CD4-positive, alpha-beta T cell treated with Interleukin-1 beta for 1 hour (primary cell): ENCODE measurements at places on chromosomes 4 and X.

- DNase-seq, result peak; percentile 7
These were observed 230.4 kb downstream of the EDA2R start for GRCh38 chrX:66408507-66408906.

- no peak for DNase-seq
These were observed 545.0 kb downstream of the GBA3 start for GRCh38 chr4:23237771-23238170.

DNA sequence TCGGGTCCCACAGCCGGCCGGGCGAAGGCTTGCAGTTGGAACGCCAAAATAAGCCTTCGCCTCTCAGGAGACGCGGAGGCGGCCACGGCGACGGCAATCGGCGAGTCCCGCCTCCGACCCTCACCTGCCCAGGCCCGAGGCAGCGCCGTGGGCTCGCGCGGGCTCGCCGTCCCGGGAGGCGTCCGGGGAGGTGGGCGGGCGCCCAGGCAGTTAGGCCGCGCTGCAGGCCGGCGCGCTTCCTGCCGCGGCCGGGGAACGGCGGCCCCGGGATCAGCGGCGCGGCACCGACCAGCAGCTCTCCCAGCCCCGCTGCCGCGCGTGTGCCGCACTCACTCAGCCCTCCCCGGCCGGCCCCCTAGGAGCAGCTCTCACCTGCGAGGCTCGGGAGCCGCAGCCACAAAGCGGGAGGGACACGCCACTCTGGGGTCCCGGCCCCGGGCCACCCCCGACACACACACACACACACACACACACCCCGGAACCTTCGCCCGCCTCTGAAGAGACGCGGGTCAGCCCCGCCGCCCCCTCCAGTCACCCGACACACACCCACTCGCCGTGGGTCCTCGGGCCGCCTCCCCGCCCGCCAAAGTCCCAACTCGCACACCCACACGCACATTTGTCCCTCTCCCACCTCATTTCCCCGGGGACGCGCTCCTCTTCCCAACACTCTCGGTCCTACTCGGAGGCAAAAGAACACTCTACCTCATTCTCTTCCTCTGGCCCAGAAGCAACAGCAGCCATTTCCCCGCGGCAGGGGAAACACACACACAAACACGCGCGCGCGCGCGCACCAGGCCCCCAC, at the start of gene CNOT6L:
TSS of gene CNOT6L (minus strand) at position 767 of the 802 bp plus-strand sequence. CDS start at position 707, 60 bp downstream.
- peak; percentile 88 for DNase-seq

DNA sequence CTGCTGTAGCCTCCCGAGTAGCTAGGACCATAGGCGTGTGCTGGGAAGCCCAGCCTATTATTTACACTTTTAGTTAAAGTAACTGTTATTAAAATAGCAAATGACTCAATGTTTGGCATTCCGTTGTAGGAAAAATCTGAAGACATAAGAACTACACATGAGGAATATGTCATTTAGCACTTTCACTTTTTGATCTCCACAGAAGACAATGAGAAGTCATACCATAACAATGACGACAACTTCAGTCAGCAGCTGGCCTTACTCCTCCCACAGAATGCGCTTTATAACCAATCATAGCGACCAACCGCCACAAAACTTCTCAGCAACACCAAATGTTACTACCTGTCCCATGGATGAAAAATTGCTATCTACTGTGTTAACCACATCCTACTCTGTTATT, 6.7 kb downstream of the GPR34 start:
- peak; percentile 31 for DNase-seq

DNA sequence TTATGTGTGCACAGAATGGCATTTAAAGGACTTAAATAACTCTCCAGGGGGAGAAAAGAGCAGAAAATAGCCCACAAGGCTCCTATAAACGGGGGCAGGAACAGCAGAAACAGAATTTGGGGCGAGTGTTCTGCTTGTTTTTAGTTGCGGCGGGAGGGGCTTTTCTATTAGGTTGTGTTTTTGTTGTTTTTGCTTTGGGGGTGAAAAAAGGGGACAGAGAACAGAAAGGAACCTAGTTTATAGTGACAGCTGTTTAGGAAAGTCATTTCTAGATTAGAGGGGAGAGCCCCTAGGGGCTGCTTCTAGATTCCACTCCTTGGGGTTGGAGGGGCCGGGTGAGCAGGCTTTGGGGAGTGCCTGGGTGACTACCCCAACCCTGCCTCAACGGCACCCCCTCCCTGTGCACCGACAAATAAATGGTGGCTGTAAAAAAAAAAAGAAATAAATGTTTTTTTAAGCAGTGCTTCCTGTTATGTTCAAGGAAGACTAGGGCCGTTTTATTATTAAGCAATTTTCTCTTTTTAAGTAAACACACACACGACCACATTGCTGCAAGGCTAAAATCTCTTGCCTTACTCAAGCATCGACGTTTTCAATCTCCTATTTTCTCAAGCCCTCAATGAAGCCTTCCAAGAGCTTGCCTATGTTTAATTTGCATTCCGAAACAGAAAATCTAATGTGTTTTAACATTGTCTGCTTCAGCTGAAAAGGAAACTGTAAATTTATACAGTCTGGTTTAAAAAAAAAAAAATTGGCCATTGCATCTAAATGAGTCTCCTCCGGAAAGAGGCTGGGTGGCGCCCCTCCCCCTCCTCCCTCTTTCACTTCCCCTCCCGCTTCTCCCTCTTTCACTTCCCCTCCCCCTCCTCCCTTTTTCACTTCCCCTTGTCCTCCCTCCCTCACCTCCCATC, 123.3 kb upstream of the TBL1X start:
- peak; percentile 64 for DNase-seq

DNA sequence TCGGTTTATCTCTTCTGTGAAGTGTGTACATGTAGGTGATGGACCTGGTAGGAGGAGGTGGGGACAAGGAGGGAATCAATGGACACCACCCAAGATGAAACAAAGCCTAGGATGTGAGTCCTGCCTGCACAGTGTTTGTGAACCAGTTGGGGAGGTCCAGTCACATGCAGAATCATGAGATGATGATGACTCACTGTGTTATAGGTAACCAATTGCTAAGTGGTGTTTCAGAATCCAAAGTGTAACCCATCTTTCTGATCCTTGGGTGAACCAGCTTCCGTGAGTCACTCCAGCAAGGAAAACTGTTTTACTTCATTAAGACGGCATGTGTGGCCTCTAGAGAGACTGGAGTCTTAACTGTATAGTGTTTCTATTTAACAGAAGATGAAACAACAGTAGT, 57.9 kb upstream of the HPF1 start:
- no peak for DNase-seq

GRCh38 chr4:19030048-19030447, 1008.5 kb upstream of the LCORL start:
- no peak for DNase-seq

DNA sequence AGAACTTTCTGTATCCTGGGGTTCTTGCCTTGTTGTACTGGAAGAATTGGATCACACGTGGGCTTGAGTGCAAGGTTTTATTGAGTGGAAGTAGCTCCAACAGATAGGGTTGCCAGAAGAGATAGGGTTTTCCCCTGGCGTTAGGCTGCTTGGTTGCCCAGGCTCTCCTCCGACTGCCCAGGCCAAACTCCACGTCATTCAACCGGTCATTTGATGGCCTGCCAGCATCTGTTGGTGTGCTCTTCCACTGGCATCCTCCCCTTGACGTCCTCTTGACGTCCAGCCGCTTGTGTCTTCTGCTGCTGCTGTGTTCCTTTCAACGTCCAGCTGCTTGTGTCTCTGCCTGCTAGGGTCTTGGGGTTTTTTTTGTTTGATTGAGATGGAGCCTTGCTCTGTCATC, 340.3 kb upstream of the ZCCHC13 start:
- DNase-seq, result no peak

DNA sequence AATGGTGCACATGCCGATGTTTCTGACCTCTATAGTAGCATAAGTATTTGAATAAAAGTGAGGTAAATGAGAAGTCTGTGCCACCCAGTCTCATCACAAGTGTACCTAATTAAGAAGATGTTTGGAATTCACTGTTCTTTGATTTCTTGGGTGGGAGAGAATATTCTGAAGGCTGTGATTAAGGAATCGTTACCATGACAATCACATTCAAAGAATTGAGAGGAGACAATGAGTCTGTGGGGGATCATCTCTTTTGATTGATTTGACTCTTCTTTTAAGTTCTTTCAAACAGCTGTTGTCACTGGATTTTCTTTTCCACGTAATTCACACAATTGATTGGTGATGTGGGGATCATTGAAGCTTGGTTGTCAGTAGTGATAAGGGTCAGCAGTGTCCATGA, 18.1 kb downstream of the FHL1 start:
- DNase-seq, result no peak

DNA sequence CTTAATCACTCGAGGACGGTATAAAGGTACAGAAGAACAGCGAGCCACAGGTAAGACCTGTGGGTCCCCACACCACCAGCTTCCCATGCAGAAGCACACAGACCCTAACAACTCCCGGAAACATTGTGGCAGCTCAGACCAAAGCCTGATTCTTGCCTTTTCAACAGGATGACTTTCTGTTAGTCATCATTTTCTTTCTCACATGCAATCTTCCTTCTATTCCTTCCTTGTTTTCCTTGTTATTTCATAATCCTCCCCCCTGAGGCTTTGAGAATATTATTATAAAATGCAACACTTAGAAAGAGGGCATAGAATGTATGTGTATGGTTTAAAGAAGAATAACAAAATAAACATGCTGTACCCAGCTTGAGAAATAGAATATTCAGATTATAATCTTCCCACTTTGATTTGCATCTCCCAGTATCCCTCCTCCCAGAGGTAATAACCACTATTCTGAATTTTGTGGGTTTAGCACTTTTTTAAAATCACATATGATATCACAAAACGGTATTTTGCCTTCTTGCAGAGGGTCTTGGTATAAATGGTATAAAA, 100.9 kb downstream of the FHDC1 start:
- DNase-seq, result no peak

- no peak for DNase-seq
These were observed 21.9 kb downstream of the SEC24D start for GRCh38 chr4:118814058-118814457.

GRCh38 chr4:29046781-29047180, 1673.4 kb upstream of the PCDH7 start:
- no peak for DNase-seq

- DNase-seq, result no peak
These were observed 466.3 kb upstream of the ACTRT1 start for GRCh38 chrX:128518508-128518907.

DNA sequence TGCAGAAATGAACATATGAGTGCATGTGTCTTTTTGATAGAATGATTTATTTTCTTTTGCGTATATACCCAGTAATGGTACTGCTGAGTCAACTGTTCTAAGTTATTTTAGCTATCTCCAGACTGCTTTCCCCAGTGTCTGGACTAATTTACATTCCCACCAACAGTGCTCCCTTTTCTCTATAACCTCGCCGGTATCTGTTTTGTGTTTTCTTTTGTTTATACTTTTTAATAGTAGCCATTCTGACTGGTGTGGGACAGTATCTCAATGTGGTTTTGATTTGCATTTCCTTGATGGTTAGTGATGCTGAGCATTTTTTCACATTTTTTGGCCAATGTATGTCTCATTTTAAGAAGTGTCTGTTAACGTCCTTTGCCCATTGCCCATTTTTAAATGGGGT, 218.6 kb upstream of the KCNIP4 start:
- no peak for DNase-seq

DNA sequence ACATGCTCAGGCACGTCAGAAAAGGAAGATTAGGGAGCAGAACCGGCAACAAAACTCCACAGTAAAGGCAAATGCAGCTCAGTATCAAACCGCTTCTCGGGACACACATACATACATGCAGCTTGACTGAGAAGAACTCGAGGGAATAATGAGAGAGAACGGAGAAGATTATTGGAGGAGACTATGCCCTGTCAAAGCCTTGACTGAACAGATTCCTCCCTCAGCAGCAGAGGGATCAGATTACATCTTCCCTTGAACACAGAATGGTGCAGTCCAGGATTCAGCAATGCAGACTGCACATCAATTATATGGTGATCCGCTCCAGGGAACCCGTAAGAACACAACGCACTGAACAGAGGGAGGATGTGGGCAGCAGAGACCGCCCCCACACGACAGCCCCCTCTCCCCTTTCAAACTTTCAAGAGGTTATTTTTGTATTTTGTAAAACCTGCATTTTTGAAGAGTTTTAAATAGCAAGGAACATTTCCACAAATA, 183.2 kb downstream of the FBXW7 start:
- no peak for DNase-seq

GRCh38 chr4:128481752-128482480, 194.3 kb upstream of the PGRMC2 start:
- DNase-seq, result no peak

DNA sequence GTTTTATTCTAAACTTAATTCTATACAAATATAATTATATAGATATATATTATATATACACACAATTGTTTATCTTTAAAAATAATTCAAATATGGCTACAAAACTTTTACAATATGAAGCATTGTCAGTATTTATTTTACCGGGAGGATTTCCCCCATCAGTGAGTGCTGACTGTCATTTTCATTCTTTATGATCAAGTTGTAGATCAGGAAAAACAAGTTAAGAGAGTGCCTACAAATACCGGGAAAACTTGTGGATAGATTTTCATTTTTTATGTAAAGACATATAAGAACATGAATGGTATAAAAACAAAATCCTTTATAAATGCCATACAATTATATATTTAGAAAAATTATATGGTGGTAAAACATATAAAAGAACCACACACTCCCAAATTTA, 37.8 kb downstream of the CLCN3 start:
- DNase-seq, result no peak

DNA sequence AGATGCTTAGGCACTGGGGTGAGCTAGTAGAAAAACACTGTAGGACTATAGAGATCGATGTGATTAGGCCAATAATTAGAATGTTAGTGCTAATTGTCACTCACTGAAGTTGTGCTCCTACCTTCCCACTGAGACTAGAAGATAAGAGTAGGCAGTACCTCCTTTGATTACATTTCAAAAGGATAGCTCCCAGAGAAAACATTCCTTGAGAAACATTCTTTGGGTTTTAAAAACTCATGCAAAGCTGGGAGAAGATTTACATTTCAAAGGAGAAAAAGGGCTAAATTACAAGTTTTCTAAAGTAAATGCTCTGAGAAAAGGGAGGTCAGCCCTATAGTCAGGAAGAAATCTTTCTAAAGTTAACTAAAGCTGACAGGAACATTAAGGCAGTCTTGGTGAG, 860.3 kb upstream of the NDST4 start:
- DNase-seq, result no peak

DNA sequence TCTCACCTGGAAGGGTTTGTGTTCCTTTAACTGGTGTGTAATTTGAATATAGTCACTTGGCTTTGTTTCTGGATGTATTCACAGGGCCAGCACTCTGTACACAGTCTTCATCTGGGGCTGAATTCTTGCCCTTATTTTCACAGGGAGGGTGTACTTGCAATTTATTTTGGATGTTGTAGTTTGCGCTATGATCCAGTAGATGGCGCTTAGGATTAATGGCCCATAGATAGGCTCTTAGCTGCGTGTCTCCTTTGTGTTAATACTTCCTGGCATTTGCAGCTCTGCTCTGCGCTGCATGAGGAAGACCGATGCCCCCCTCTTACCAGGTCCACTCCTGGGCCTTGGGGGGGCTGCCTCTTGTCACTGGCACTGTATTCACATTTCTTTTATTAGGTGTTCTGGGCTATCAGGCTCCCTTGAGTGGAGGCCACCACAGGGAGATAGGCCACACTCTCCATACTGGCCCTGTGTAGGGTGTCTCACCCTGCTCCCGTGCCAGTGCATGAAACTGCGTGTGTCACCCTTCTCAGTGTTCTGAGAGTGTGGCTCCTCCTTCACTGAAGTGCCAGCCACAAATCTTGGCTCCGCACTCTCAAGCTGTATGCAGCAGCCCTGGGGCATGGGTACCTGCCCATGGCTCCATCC, 562.2 kb downstream of the ZIC3 start:
- DNase-seq, result peak; percentile 4
